Esophagus squamous epithelium (tissue), 5 donors: ENCODE measurements at places on chromosomes 1 and 21. TPM values are rescaled to one million over a fixed set of nuclear protein-coding genes. Genes with fewer than 3 reads are reported as not detected.

DNA sequence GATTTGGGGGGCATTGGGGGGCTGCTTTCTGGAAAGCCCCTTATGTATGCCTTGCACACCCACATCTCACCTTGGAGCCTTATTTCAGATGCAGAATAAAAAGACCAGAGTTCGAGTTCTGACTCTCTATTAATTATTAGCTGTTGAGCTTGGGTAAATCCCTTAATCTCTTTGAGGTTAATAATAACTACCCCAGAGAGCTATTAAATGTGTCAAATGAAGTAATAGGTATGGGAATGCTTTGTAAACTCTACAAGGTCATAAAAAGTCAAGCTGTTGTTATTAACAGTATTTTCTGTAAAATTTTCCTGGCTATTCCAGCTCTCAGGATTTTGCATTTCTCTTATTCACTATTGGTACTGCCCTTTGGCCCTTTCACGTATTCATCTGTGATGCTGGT is 122.9 kb downstream of the ROR1 start:
- no peak overlapping the region for H3K4me3 ChIP-seq
- peaks cover 59% of the 10 kb centered on the region for H3K4me1 ChIP-seq
- no peaks in the 10 kb centered on the region for H3K36me3 ChIP-seq
- H3K27me3 ChIP-seq: no peaks in the 10 kb centered on the region

- DNase-seq: no peak
- H3K27ac ChIP-seq: no peak overlapping the region
- H3K27me3 ChIP-seq: no peaks in the 10 kb centered on the region
- H3K4me3 ChIP-seq: no peak overlapping the region
These were observed 52.0 kb upstream of the POFUT2 start for GRCh38 chr21:45339421-45340402.

GRCh38 chr1:2530513-2531361 is 674 bp upstream of the HES5 start:
- peak overlapping the region; percentile 46 for H3K4me3 ChIP-seq
- H3K27me3 ChIP-seq: no peaks in the 10 kb centered on the region
- H3K27ac ChIP-seq: peak overlapping the region; percentile 62
- DNase-seq: no peak

GALNT2 gene
- 36.2 TPM for total RNA-seq

DNA sequence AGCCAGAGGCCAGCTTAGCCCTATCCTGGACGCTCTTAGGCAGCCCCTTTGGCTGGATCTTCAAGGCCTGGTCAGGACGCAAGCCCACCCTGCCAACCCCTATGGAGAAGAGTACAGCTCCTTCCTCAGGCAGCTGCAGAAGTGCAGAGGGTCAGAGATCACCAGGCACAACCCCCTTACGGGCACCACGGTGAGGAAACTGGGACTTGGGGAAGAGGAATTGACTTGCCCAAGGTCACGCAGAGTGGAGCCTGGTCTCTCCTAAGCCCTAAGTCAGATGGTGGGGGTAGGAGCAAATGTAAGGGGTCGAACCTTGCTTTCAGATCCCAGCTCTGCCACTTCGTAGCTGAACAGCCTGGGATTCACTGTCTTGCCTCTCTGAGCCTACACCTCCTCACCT is 3.7 kb downstream of the E2F2 start:
- DNase-seq: no peak
- H3K4me3 ChIP-seq: no peak overlapping the region
- H3K36me3 ChIP-seq: no peaks in the 10 kb centered on the region
- peaks cover 65% of the 10 kb centered on the region for H3K4me1 ChIP-seq

- peaks cover 10% of the 10 kb centered on the region for H3K4me1 ChIP-seq
- peaks cover 6% of the 10 kb centered on the region for H3K27me3 ChIP-seq
- no peaks in the 10 kb centered on the region for H3K36me3 ChIP-seq
- no peak for DNase-seq
- no peak overlapping the region for H3K27ac ChIP-seq
- H3K4me3 ChIP-seq: no peak overlapping the region
These were observed 1.9 kb upstream of the GPR88 start for GRCh38 chr1:100536031-100536430.

POMGNT1 gene
- total RNA-seq: 36.7 TPM

DNA sequence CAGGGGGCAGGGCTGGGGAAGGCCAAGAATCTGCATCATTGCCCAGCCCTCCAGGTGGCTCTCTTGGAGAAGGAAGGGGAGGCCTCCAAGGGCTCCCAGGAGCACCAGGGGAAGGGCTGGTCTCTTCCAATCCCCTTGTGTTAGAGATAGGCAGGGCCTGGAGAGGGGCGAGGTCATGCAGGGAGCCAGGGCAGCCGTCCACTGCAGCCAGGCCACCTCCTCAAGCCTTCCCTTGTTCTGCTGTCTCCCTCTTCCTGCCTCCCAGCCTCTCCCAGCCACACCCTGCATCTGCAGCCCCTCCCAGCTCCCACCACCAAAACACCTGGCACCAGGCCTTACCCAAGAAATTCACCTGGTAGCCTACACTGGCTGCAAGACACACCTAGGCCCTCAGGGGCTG is 105.3 kb upstream of the IFFO2 start:
- DNase-seq: no peak
- H3K27ac ChIP-seq: no peak overlapping the region
- peaks cover 49% of the 10 kb centered on the region for H3K4me1 ChIP-seq
- H3K36me3 ChIP-seq: no peaks in the 10 kb centered on the region

GRCh38 chr1:8423692-8424538 is 106.0 kb downstream of the SLC45A1 start:
- H3K27ac ChIP-seq: peak overlapping the region; percentile 100
- peaks cover 28% of the 10 kb centered on the region for H3K4me1 ChIP-seq
- no peak for DNase-seq
- no peaks in the 10 kb centered on the region for H3K27me3 ChIP-seq
- peak overlapping the region; percentile 96 for H3K4me3 ChIP-seq
- H3K36me3 ChIP-seq: no peaks in the 10 kb centered on the region

FCGR3B gene
- not detected for total RNA-seq

PKP1 gene
- total RNA-seq: 336 TPM

NDUFS5 gene
- 300 TPM for total RNA-seq

PRKCZ gene
- 18.7 TPM for total RNA-seq

GRCh38 chr1:63772876-63773275 is 941 bp upstream of the ROR1 start:
- no peak for DNase-seq
- no peak overlapping the region for H3K4me3 ChIP-seq
- peaks cover 52% of the 10 kb centered on the region for H3K27me3 ChIP-seq
- peaks cover 19% of the 10 kb centered on the region for H3K4me1 ChIP-seq
- H3K27ac ChIP-seq: no peak overlapping the region

- no peaks in the 10 kb centered on the region for H3K27me3 ChIP-seq
- H3K4me3 ChIP-seq: no peak overlapping the region
- H3K4me1 ChIP-seq: no peaks in the 10 kb centered on the region
- H3K27ac ChIP-seq: no peak overlapping the region
These were observed 86.5 kb upstream of the ZC3H12A start for GRCh38 chr1:37387854-37388253.

FCAMR gene
- total RNA-seq: not detected

GRCh38 chr1:79899914-79900313 is 893.4 kb upstream of the ADGRL4 start:
- H3K36me3 ChIP-seq: no peaks in the 10 kb centered on the region
- H3K27me3 ChIP-seq: no peaks in the 10 kb centered on the region
- no peaks in the 10 kb centered on the region for H3K4me1 ChIP-seq
- no peak overlapping the region for H3K4me3 ChIP-seq
- no peak for DNase-seq
- H3K27ac ChIP-seq: no peak overlapping the region

DNA sequence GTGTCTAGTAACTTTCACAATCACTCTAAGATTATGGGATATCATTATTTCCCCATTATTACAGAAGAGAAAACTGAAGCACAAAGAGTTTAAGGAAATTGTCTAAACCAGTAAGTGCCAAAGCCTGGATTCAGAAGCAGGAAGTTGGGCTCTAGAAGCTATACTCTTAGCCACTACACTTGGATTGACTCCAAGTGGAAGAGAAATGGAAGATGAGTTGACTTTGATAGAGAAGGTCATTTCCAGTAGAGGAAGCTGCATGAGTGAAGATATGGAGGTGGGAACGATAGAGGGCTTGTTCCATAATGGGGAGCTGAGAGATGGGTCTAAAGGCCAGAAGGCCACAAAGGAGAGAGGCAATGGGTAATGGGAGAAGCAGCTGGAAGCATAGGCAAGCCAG is 11.7 kb upstream of the TDRD10 start:
- H3K27ac ChIP-seq: peak overlapping the region; percentile 38
- H3K36me3 ChIP-seq: peaks cover 6% of the 10 kb centered on the region
- DNase-seq: no peak
- peaks cover 15% of the 10 kb centered on the region for H3K4me1 ChIP-seq
- H3K4me3 ChIP-seq: no peak overlapping the region
- no peaks in the 10 kb centered on the region for H3K27me3 ChIP-seq

GRCh38 chr1:109162626-109163025 is 48.7 kb downstream of the ELAPOR1 start:
- no peaks in the 10 kb centered on the region for H3K27me3 ChIP-seq
- DNase-seq: no peak
- no peak overlapping the region for H3K4me3 ChIP-seq

DNA sequence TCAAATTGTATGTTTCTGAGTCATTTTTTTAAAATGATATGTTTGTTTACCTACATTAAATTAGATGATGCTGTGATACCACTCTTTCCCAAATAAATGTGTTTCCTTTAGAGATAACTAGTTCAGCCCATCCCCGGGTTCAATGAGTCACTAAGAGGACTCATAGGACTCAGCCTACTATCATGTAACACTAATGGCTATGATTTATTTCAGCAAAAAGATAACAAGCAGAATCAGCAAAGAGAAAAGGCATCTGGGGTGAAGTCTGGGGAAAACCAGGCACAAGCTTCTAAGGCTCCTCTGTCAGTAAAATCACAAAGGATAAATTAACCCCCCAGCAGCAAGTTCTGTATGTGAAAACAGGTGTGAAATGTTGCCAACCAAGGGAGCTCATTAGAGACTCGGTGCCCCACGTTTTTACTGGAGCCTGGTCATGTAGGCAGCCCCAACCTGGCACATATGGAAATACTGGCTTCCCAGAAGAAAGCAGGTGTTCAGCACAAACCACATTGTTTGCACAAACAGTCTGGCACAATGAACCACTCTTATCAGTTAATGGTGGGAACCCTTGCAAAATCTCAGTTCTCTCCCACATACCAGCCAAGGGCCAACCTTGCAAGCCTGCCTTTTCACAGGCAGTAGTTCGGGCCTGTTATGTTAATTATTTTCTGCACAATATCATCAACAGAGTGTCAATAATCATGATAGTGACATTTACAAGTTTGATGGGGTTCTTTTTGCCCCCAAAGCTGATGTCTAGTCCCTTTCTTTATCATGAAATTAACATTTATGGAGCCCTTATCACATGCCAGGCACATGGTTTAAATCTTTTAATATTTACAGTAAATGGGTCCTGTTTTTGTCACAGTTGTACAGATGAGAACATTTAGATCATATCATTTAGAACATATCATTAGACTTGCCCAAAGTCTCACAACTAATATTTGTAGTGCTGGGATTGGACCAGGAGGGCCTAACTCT is 23.1 kb upstream of the CNN3 start:
- DNase-seq: no peak
- no peak overlapping the region for H3K4me3 ChIP-seq
- H3K36me3 ChIP-seq: no peaks in the 10 kb centered on the region
- peaks cover 42% of the 10 kb centered on the region for H3K4me1 ChIP-seq
- H3K27me3 ChIP-seq: no peaks in the 10 kb centered on the region
- H3K27ac ChIP-seq: no peak overlapping the region

- no peak overlapping the region for H3K27ac ChIP-seq
- no peaks in the 10 kb centered on the region for H3K36me3 ChIP-seq
- H3K27me3 ChIP-seq: no peaks in the 10 kb centered on the region
- no peak overlapping the region for H3K4me3 ChIP-seq
- DNase-seq: no peak
These were observed 25.2 kb downstream of the GPR137B start for GRCh38 chr1:236167578-236167977.

DNA sequence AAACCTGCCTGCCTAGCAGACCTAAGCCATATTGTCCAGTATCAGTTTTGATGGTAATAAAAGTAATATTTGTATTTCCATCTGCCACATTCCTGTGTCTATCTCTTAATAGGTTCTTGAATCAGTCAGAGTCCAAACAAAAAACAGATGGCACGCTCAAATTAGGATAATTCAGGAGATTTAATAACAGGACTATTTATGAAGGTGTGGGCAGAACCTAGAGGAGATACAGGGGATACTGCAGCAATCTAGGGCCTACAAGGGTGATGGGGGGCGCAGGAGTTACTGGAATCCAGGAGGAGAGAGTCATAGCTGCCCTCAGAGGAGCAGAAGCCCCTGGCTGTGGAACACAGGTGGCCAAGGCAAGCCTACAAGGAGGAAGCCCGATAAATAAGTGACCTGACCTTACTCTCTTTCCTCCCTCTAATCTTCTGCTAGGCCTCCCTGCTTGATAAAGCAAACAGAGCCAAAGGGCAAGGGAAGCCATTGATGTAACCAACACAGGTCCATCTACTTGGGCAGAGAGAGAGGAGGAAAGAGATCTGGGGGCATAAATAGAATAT is 11.9 kb upstream of the HYI start:
- no peaks in the 10 kb centered on the region for H3K4me1 ChIP-seq
- no peaks in the 10 kb centered on the region for H3K27me3 ChIP-seq
- DNase-seq: no peak
- no peak overlapping the region for H3K27ac ChIP-seq
- no peak overlapping the region for H3K4me3 ChIP-seq

- no peaks in the 10 kb centered on the region for H3K36me3 ChIP-seq
- peak overlapping the region; percentile 84 for H3K27ac ChIP-seq
- peak overlapping the region; percentile 34 for H3K4me3 ChIP-seq
- H3K27me3 ChIP-seq: no peaks in the 10 kb centered on the region
- peaks cover 26% of the 10 kb centered on the region for H3K4me1 ChIP-seq
These were observed 140.9 kb upstream of the HOOK1 start for GRCh38 chr1:59673573-59674450.
